ENCODE measurements at places on chromosomes 11 and 22.

DNA sequence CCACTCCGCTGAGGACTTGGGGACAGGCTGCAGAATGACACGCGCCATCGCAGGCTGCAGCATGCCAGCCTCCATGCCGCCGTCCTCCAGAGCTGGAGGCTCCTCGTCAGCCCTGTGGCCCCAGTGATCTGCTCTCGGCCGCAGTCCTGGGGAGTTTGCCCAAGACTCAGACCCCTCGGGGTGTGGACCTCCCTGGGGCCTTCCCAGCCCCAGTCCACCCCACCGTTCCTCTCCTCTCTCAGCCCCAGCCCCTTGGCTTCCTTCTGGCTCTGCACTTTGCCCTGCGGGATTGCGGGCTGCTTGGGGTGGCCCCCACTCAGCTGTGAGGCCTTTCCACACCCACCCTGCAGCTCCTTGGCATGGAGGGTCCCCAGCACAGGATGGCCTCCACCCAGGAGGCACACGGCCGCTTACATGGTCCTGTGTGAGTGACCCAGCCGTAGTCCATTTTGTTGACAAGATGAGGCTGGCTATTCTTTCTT is 414.9 kb downstream of the TBC1D22A start:
- no peak for DNase-seq

- DNase-seq: no peak
Measured at GRCh38 chr22:23066200-23067022, 3.9 kb upstream of the GNAZ start.

DNA sequence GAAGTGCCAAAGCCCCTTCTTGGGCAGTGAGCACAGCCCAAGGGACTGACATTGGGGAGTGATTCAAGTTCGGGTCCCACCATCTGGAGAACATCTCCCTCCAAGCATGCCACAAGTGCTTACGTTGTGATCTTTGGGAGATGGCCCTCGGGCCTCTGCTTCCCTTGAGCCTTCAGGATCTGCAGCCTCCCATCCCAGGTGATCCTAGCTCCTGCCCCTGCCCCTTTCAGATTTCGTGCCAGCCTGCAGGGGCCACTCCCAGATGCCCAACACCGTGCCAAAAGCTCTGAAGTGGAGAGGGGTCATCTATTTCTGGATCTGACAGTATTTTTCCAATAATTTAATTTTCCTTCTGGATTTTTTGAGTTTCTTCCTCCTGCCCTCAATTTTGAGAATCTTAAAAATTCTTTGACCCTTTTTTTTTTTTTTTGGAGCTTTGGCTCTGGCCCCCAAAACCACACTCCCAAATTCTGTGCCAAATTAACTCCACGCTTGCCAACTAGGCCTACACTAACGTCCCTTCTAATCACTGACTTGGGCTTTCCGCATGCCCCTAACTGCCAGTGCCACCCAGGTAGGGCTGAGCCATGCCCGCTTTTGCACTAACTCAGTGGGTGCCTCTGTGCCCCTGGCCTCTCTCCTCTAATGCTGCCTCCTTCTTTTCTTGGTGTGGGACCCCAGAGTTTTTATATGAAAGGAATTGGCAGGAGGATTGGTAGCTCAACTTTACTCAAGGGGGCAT is 25.3 kb downstream of the PHLDB1 start:
- DNase-seq: no peak

- no peak for DNase-seq
Measured at GRCh38 chr22:47605441-47605840, 843.0 kb downstream of the TBC1D22A start.

DNA sequence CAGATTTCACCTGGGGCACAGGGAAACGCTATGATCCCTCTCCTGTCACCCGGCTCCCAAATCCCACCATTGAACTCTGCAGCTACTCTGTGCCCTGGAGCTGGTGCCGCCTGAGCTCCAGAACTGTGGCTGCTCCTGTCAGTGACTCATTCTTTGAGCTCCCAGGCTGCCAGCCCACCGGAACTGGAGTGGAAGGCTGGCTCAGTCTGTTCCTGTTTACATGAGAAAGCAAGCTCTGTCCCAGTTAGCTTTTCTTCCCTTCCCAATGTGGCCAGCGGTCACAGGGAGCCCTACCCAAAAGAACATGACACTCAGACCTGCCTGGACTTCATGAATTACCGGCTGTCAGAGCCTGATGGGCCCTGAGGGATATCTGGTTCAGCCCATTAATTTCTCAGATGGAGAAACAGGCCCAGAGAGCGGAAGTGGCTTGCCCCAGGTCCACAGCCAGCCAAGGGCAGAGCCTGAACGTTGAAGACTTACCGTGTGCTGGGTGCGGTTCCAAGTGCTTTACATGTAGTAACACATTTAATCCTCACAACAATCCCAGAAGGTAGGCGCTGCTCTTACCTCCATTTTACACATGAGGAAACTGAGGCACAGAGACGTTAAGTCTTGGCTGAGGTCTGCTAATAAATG is 23.8 kb upstream of the IGSF22 start:
- no peak for DNase-seq

GRCh38 chr11:7220636-7221035 is 31.1 kb upstream of the SYT9 start:
- no peak for DNase-seq

DNA sequence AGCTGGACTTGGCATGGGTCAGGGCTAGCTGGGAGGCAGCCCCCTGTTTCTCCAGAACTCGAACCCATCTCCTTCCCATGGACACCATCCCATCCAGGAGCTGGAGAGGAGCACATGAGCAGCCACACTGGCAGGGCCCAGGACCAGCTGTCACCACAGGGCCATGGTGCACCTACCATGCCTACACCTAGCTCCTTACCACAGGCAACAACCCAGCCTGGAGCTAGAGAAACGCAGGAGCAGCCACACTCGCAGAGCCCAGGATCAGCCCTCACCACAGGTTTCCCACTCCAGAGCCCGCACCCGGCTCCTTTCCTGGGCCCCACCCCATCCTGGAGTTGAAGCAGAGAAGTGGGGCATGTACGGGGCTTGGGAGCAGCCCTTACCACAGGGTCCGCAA is 50.2 kb downstream of the GAB4 start:
- DNase-seq: no peak

- DNase-seq: peak; percentile 25
Measured at GRCh38 chr11:121318848-121319834, 26.6 kb downstream of the SC5D start.

DNA sequence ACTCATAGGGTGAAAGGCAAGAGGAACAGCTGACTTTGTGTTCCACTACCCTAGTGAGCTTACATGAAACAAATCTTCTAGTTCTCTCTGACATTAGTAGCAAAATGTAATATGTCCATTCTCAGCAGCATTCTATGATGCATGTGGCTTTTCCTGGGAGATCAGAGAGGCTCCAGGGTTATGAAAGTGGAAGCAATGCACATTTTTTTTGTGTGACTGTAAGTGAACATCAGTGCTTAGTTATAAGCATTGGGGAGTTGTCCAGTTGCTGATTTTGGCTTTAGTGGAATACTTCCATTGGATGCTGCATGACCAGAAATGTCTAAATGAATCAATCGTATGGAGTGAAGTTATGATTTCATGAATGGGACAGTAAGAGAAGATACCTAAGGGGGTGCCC is 255.9 kb downstream of the FAT3 start:
- DNase-seq: no peak

- DNase-seq: no peak
Measured at GRCh38 chr11:116532066-116532465, 240.7 kb downstream of the BUD13 start.

- no peak for DNase-seq
Measured at GRCh38 chr11:21814169-21814568, 378.7 kb upstream of the ANO5 start.

DNA sequence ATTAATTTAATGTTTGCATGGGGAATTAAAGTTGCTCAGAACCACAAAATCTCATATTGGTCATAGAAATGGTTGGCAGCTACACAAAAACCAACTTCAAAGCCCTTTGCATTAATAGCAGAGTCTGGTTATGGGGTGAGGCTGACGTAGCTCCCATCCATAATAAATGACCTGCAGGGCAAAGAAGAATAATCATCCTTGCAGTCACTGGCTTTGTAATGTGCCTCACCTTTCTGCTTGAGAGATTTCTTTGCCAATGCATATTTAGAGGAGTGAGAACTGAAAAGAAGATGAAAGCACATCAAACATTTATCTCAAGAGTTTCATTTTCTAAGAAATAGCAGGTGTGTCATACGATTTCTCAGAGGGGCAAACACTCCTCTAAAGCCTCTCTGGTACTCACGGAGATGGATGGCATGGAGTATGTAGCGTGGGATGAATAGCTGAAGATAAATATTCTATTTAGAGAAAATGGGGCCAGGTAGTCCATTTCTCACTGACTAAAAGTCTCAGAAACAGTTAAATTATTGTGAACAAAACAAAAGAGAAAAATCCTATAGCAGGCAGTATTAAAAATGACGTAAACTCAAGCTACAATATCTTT is 1491.9 kb downstream of the FAM181B start:
- DNase-seq: no peak

GRCh38 chr22:22884010-22884887 is 3.4 kb upstream of the IGLL5 start:
- no peak for DNase-seq

GRCh38 chr11:83480811-83481210 is 194.6 kb upstream of the CCDC90B start:
- DNase-seq: no peak

DNA sequence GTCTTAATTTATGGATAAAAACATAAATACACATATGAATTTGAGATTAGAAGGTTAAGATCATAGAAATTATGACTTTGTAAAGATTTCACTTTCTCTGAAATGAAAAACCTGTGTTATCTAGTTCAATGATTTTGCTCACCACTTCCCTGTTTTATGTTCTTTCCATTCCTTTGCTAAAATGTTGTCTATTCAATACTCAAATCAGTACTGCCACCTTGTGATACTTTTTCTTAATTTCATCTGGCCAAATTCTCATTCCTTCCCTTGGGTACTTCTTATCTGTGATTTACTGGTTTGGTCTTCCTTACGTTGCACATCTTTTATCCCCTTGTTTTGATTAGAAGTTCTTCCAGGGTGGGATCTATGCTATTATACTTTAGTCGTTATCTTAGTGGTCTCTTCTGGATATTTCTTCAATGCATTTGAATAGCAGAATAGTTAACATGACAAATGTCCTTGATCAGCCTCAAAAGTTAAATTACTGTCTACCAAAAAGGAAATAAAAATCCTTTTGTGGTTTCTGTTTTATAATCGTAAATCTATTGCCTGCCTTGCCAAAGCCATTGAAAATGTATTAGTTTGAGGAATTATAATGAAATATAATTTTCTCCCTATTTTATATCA is 197.0 kb downstream of the PGR start:
- DNase-seq: peak; percentile 41

- no peak for DNase-seq
Measured at GRCh38 chr11:130157840-130158239, 1.7 kb upstream of the ST14 start.

- DNase-seq: no peak
Measured at GRCh38 chr11:16791191-16791961, 52.9 kb downstream of the C11orf58 start.

GRCh38 chr11:93196816-93197379 is 893 bp downstream of the SLC36A4 start:
- DNase-seq: peak; percentile 10

GRCh38 chr11:96049426-96049825 is 125.5 kb upstream of the MTMR2 start:
- DNase-seq: no peak

DNA sequence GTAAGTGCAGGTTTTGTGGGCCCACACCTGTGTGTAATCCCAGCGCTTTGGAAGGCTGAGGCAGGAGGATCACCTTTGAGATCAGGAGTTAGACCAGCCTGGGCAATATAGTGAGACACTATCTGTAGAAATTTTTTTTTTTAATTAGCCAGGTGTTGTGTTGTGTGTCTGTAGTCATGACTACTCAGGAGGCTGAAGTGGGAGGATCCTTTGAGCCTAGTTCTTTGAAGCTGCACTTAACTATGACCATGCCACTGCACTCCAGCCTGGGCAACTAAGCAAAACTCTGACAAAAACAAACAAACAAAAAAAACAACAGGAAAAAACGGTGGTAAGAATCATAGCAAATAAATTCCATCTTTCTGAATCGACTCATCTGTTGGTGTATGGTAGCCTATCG is 268.6 kb upstream of the PDGFD start:
- no peak for DNase-seq

DNA sequence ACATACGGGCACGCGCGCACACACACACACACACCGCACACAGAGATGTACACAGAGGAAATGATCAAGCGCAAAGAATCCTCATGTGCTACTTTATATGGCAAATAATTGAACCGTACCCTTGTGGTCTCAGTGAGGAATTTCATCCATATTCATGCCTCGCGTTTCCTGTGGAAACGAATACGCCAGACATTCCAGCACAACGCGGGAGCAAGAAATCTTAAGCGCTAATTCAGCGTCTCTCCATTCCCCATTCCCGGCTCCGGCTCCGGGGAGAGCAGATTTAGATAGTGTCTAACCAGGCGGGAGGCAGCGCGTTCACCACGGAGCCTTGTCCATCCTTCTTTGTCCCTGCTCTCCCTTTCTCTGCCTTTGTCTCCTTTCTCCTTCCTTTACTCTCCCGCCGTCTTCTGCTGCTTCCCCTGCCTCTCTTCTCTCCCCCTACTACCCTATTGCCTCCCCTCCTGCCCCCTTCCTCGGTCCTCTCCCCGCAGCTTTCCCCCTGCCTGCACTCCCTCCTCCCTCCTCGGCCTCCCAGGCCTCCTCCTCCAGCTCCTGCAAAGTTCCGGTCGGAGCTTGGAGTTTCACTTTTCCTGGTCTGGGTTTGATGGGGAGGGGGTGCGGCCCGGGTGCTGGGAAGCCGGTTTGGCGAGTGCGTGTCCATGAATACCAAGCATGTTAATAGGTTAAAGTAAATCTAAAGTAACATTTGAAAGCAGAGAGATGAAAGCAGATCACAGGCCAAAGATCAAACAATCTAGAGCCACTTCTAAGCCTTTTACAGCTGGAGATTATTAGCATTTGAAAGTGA is 579.3 kb downstream of the BUD13 start:
- DNase-seq: peak; percentile 22

GRCh38 chr11:114156131-114156581 is 96.6 kb downstream of the ZBTB16 start:
- no peak for DNase-seq

- no peak for DNase-seq
Measured at GRCh38 chr11:12087075-12088004, 23.1 kb upstream of the MICAL2 start.

DNA sequence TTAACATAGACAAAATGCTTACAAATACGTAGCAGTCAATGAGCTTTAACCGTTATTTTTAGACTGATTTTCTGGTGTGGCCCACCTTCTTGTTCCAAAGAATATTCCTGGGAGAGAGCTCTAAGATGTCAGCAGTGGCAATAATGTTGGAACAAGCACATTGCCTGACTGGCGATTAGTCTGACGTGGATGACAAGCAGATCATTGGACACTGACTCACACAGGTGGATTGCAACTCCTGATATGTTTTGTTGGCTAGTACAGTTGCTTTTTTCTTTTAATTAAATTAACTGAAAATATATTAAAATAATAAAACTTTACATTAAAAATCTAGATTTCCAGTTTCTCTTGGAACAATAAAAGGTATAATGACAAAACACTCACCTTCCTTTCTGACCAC is 78.0 kb downstream of the TENM4 start:
- DNase-seq: no peak

Data from NCI-H524 (cell line).